ENCODE measurements at places on chromosomes 5 and 9. TPM values are rescaled to one million over a fixed set of nuclear protein-coding genes. Genes with fewer than 3 reads are reported as not detected.

Gene FRMD3
- 1.1 TPM for total RNA-seq

Gene C7
- total RNA-seq: not detected

Gene TARS1
- 1,067 TPM for total RNA-seq

Gene MSX2
- 10.7 TPM for total RNA-seq

Gene XPA
- 4.9 TPM for total RNA-seq

Gene COX7C
- total RNA-seq: 554 TPM

Gene ADAMTS6
- 13.5 TPM for total RNA-seq

Gene GDA
- not detected for total RNA-seq

Gene SPINK7
- total RNA-seq: not detected

Gene PCDHGA1
- 0.56 TPM for total RNA-seq

Gene FYB1
- total RNA-seq: not detected

Gene C9orf153
- not detected for total RNA-seq

GRCh38 chr5:150700246-150700593, 642 bp downstream of the RBM22 start:
- no peak for DNase-seq

- DNase-seq: no peak
These were observed 116.5 kb downstream of the GDNF start for GRCh38 chr5:37723162-37723961.

GRCh38 chr5:115179394-115180164, 9.9 kb upstream of the TRIM36 start:
- DNase-seq: peak; percentile 16

DNA sequence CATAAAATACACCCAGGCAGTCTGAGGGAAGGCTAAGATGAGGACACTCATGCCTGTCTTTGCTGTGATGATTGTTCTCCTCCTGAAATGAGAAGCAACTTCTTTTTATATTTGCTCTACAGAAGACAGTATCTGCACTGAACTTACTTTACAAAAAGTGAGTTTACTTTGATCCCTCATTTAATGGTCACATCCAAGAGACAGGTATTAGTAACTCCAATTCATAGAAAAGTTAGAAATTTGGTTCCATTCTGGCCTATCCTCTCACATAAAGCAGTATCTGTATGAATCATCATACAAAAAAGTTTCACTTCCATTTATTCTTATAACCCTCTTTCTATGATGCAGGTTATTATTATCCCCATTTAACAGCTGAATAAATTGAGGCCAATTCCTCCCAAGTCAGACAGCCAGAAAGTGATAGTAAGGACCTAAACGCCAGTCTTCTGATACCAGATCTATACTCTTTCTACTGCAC, 15.2 kb downstream of the TSTD2 start:
- no peak for DNase-seq

GRCh38 chr5:14781106-14781505, 90.5 kb downstream of the ANKH start:
- no peak for DNase-seq

- no peak for DNase-seq
These were observed 105.1 kb downstream of the ADRB2 start for GRCh38 chr5:148931453-148932057.

DNA sequence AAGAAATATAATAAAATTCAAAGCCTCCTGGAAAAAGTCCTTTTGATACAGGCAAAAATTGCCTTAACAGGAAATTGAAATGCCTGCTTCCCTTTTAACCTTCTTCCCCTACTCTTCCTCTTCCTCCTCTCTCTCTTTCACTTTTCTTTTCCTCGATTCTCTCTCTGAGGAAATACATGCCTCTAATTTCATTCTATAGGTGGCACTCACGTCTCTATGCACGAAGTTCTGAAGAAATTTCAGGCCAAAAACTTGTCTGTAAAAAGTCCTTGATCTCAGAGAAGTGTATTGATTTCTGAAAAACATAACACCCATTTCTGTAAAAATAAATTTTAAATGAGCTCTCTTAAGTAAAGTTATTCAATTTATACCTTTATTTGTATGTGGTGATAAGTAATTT, 371.7 kb upstream of the IRX4 start:
- no peak for DNase-seq

- DNase-seq: no peak
These were observed 165.1 kb downstream of the RGS3 start for GRCh38 chr9:113628621-113629020.

- DNase-seq: no peak
These were observed 8.7 kb upstream of the DOLPP1 start for GRCh38 chr9:129072171-129072570.

- no peak for DNase-seq
These were observed 56.6 kb upstream of the LMNB1 start for GRCh38 chr5:126720369-126720768.

GRCh38 chr5:172178991-172179989, 8.7 kb downstream of the STK10 start:
- no peak for DNase-seq

Data from MG63 (cell line).